ENCODE measurements at places on chromosomes 7 and 10.
A peak's percentile ranks its signal among the peaks of the same experiment; 100 is the strongest.

DNA sequence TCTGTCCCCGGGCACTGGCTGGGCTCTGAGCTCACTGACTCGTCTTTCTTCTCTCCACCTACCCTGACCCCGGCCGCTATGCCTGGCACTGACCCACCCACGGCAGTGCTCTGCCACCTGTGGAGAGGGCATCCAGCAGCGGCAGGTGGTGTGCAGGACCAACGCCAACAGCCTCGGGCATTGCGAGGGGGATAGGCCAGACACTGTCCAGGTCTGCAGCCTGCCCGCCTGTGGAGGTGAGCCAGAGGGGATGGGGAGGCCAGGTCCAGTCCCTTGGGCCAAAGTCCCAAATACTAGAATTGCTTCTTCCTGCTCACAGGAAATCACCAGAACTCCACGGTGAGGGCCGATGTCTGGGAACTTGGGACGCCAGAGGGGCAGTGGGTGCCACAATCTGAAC is 27.3 kb downstream of the TBATA start:
- no peak for DNase-seq

- DNase-seq: no peak
These were observed 116.2 kb upstream of the MKX start for GRCh38 chr10:27861781-27862180.

DNA sequence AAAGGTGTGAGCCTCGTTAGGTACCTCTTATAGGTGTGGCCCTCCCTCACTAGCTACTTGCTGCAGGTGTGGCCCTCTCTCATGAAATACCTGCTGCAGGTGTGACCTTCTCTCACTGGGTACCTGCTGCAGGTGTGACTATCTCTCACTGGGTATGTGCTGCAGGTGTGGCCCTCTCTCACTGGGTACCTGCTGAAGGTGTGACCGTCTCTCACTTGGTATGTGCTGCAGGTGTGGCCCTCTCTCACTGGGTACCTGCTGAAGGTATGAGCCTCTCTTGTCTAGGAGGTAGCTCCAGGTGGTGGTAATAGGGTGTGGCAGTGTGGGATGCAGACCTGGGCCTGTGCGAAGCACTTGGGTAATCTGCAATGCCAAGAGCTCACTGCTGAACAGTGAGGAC is 170.7 kb upstream of the PLPP4 start:
- DNase-seq: no peak

GRCh38 chr10:97186911-97187310 is 1.2 kb upstream of the SLIT1 start:
- DNase-seq: no peak

DNA sequence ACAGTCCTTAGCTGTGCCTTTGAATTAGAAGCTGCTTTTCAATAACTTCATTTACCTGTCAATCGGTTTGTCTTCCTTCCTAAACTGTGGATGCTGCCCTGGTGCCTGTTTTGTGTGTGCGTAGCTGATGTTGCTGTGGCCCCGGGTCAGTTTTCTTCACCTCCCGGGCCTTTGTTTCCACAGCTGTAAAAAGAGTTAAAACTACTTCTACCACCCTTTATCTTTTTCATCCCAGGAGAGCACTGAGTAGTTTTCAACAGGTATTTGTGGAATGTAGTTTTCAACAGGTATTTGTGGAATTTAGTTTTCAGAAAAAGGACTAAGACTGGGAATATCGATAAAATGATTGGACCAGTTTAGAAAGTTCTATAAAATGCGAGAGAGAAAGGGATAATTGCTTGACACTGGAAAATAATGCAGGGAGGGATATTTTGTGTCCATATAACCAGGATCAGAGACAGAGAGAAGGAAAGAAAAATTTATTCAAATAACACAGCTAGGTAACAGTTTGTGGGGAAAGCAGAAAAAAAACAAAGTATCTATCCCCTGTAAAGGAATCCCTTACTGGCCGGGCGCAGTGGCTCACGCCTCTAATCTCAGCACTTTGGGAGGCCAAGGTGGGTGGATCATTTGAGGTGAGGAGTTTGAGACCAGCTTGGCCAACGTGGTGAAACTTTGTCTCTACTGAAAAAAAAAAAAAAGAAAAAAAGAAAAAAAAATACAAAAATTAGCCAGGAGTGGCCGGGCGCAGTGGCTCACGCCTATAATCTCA is 15.9 kb upstream of the IGF2BP3 start:
- DNase-seq: no peak

GRCh38 chr7:121639705-121640104 is 233.3 kb upstream of the PTPRZ1 start:
- no peak for DNase-seq

GRCh38 chr10:80526742-80527141 is 11.0 kb upstream of the SH2D4B start:
- no peak for DNase-seq

DNA sequence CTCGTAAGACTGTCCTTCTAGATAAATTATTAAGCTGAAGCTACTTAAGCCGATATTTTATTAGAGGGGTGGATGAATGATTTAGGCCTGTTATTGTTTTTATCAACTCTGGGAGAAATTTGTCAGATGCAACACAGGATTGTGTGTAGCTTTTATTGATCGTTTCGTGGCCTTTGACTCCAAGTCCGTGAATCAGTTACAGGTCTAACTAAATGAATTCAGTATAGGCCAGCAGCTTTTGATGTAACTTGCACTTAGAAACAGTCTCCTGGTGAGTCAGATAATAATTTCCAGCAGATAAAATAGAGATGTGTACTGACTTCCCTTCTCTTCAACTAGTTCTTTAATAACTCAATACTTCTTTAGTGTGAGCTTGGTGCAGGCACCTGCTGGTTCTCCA is 341.7 kb upstream of the SMIM30 start:
- DNase-seq: no peak

- DNase-seq: no peak
These were observed 52.2 kb downstream of the CUBN start for GRCh38 chr10:17077346-17077781.

DNA sequence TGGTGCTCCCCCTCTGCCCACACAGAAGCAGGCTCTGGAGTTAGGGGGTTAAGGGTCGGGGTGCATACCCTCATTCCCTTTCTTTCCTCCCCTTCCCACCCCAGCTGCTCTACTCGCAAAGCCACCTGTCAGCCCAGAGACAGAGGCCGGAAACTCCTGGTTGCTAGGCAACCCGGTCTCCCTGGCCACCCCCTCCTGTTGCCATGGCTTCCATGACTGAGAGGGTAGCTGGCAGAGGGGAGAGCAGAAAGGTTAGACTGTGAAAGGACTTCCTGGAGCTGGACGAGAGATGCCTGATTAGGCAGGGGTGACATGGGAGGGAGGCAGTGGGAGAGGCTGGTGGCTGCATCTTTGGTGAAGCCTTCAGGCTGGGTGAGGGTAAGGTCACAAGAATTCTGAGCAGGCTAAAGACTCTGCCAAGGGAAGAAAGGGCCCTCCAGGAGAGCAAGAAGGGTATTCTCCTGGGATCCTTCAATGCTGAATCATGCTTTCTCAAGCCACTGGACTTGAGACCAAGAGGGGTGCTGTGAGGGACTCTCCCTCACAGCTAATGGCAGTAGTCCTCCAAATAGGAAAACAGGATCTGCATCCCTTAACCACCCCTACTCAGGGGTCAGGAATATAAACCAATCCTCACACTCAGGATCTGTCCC is 5.4 kb downstream of the PSD start:
- DNase-seq: peak; percentile 61

DNA sequence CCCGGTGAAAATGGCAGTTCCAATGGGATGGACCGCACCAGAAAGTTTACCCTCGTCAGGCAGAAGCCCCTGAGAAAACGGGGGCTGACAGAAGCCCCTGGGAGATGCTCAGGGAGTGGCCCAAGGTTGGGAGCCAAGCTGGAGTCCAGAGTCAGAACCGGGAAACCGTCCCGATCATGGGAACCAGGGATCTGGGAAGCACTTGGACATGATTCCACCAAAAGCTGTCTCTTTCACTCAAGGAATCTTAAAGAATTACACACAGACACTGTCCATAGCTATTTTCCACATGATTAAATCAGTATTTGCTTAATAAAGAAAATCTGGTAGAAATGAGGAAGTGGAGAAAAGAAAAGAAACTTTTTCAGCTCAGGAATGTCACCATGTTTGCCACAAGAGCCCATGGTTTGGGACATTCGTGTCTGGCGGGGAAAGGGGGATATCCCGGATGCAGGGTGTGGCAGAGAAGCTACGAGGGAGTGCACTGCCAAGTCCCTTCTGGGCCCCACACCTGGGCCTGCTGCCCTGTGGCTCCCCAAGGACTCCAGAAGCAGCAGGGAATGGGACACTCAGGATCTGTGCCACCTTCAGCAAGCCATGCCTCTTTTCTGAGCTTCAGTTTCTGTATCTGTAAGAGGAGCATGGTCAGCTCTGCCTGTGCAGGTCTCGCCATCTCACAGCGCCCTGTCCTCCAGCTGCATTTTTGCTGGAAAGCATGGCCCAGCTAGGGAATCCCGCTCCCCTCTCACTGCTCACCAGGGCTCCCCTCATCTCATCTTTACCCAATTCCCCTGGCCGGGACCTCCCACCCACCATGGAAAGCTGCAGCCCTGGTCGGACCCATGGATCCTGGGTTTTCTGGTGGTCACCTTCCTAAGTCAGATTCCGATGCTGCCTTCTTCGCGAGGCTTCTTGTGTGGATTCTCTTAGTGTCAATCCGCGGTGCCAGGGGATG is 225.1 kb upstream of the GRB10 start:
- no peak for DNase-seq

DNA sequence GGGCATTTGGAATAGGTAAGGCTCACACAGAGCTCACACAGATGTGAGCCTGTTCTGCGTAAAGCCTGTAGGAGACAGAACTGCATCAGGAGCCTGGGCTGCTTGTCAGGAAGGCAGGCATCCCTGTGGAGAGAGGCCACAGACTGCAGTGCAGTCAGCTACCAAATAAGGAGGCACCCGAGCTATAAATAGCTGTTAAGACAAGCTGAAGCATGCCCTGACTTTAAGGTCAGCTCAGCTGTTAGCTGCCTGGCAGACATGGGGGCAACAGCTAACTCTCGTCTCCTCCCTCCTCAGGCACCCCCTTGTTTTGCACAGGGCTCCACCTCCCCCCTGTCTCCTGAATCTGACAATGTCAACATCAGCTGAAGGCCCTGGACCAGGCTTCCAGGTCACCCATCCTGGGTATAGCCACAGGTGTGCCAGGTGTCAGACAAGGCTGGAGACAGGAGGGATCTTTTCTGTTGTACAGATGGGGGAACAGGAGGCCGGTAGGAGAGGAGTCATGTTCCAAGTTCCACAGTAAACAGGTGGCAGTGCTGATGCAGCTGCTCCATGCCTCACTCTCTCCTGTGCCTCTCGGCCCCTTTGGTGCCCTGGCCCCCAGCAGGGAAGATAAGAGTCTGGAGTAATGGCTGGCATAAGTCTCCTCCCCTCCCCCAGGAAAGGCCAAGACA is 27.6 kb upstream of the MKRN1 start:
- peak; percentile 43 for DNase-seq

DNA sequence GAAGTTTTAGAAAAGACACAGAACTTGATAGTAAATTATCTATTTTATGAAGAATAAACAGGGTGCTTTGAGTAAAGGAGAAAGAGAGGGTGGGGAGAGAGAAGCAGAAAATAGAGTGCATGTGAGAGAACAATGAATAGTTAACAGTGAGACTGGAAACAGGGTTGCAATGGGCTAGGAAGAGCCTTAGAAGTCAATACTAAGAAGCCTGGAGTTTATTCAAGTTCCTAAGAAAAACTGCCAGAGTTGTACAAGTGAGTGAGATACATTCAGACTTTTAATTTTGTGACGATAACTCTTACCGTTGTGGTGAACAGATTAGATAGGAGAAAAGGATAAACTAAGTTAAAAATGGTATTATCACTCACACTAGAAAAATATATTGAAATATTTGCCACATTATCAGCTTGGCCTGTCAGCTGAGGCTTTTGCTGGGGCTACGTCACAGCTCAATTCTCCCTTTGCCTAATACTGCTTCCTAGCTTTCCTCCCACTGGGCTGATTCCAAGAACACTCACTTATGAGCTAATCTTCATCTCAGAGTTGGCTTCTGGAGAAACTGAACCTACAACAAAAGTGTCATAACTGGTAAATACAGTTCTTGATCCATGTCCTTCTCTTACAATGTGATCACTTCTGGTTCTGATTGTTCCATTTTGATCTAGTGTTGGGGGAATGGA is 92.7 kb downstream of the SEMA3D start:
- DNase-seq: no peak

GRCh38 chr7:7156663-7157062 is 25.7 kb upstream of the C1GALT1 start:
- DNase-seq: no peak

DNA sequence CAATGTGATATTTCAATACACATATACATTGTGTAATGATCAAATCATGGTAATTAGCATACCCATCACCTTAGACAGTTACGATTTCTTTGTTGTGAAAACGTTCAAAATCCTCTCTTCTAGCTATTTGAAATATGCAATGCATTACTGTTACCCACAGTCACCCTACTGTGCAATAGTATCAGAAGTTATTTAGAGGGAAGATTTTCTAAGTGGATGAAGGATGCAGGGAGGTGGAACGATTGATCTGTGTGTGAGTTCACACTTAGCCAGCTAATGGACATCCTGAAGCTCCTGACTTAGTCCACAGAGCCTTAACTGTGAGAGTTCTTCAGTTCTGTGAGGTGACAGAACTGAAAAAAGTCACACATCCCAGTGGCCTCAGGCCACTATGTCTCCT is 97.2 kb upstream of the LAMB4 start:
- no peak for DNase-seq

DNA sequence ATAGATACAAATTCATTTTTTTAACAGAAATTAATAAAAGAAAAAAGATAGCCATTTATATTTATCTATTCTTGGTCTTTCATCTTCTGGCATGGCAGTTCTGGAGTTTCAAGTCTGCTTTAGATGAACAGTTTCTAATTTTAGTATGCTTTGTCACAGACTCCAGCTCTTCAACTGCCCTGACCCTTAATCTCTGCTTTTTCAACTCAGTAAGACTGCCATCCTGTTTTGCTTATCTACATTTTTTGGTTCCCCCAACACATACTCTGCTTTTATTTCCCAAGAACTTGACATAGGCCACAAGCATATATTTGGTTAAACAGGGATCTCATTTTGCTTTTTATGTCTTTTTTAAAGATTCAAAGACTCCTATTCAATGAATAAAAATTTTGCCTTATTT is 309.3 kb upstream of the KCND2 start:
- no peak for DNase-seq

DNA sequence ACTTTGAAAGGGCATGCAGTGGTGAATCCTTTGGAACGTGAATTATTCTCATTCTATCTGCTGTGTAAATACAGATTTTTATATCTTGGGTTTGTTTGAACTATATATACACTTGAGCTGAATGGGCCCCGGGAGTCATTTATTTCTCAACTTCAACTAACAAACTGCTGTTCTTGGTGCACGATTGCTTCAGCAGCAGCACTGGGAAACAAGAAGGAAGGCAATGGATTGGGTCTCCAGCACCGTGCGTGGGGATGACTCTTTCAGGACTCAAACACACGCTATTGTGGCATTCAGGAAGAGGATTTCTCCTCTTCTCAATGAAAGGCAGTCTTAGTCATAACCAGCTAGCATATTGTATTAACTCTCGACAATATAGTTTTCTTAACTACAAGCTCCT is 226.0 kb upstream of the NFE2L3 start:
- DNase-seq: no peak

DNA sequence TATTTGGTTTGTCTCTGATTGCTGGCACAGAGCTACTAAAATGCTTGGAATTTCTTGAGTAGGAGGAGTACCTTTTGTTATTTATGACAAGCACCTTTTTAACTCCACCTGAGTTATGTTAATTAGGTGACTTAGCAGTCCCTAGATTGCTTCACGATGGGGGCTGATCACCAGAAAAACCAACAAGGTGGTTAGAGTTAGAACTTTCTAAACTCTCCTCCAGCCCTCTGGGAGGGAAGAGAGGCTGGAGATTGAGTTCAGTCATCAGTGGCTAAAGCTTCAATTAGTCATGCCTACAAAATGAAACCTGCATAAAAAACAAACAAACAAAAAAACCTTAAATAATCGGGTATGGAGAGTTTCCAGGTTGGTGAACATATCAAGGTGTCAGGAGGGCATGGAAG is 23.6 kb upstream of the ING3 start:
- DNase-seq: no peak

Measured in NCI-H1930 (cell line).